ENCODE measurements at places on chromosomes 2 and 18.
A peak's percentile ranks its signal among the peaks of the same experiment; 100 is the strongest.

DNA sequence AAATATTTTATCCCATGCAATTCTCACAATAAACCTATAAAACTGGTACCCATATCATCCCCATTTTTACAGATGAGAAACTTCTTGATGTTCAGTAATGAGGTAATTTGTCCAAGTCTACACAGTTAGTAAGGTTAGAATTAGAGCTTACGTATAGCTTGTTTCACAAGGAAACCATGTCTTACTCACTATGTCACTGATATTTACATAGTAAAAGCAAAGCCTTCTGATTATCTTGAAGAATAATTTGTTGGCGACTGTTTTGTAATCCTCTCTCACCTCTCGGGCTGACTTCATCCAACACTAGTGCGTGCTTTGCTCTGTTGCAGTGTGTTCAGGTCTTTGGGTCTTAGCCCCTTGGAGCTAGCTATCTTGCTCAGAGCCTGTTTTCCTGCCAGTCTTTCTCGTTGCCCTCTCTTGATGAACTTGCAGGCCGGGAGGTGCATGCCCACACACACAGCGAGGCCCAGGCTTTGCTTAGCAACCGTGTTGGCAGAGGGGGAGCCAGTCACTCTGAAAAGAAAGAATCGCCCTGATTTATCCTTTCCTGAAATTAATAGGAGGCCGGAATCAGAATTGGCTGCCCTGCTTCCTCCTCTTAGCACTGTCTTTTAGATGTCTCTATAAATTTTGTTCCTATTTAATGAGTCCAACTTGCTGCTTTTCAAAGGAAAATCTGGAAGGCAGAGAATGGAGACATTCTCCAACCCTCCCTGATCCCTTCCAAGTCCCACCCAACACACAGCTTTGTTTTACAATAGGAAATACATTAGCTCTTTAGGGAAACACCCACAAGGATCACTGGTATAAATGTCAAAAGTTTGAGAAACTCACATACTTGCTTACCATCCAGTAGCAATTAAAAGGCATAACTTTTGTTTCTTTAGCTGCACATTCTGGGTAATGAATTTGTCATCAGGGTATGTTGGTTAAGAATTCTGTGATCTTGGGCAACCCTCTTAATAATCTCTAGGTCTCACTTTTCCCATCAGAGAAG is 97.6 kb upstream of the SEC11C start:
- no peak for DNase-seq
- no peaks in the 10 kb centered on the region for H3K27me3 ChIP-seq
- peaks cover 14% of the 10 kb centered on the region for H3K4me1 ChIP-seq
- no peaks in the 10 kb centered on the region for H3K36me3 ChIP-seq
- no peak overlapping the region for H3K4me3 ChIP-seq

GRCh38 chr2:62586981-62587380 is 81.0 kb upstream of the TMEM17 start:
- no peaks in the 10 kb centered on the region for H3K4me1 ChIP-seq
- H3K4me3 ChIP-seq: no peak overlapping the region
- no peaks in the 10 kb centered on the region for H3K36me3 ChIP-seq
- no peak overlapping the region for H3K27ac ChIP-seq
- no peak for DNase-seq

GRCh38 chr2:139083121-139083520 is 302.9 kb upstream of the NXPH2 start:
- no peak overlapping the region for H3K27ac ChIP-seq
- no peak for DNase-seq
- no peaks in the 10 kb centered on the region for H3K36me3 ChIP-seq
- no peak overlapping the region for H3K4me3 ChIP-seq

- no peak overlapping the region for H3K27ac ChIP-seq
- DNase-seq: no peak
- no peaks in the 10 kb centered on the region for H3K4me1 ChIP-seq
Measured at GRCh38 chr2:129656081-129656598, 323.3 kb upstream of the RAB6C start.

- no peaks in the 10 kb centered on the region for H3K36me3 ChIP-seq
- no peaks in the 10 kb centered on the region for H3K4me1 ChIP-seq
- no peak for DNase-seq
- H3K27me3 ChIP-seq: no peaks in the 10 kb centered on the region
Measured at GRCh38 chr2:231429901-231430300, 34.4 kb downstream of the NCL start.

- no peaks in the 10 kb centered on the region for H3K4me1 ChIP-seq
- H3K4me3 ChIP-seq: no peak overlapping the region
- no peaks in the 10 kb centered on the region for H3K27me3 ChIP-seq
- DNase-seq: no peak
- no peaks in the 10 kb centered on the region for H3K36me3 ChIP-seq
- no peak overlapping the region for H3K27ac ChIP-seq
Measured at GRCh38 chr18:38552732-38553321, 987.2 kb upstream of the CELF4 start.

DNA sequence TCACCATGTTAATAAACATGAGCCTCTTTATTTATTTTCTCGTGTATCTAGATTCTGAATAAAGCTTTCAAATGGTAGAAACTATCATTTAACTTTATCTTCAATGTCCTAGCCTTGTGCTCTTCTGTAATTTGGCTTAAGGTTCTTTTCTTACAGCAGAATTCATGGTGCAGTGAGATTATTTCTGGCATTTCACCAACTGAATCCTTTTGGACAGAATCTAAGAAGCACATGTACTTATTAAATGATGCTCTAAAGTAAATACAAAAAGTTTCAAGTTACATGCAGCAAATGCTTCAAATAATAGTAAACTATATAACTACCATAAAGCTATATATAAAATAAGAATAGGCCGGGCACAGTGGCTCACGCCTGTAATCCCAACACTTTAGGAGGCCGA is 65.9 kb downstream of the AP1S3 start:
- H3K4me1 ChIP-seq: no peaks in the 10 kb centered on the region
- H3K27me3 ChIP-seq: no peaks in the 10 kb centered on the region
- no peak for DNase-seq
- no peak overlapping the region for H3K27ac ChIP-seq
- no peak overlapping the region for H3K4me3 ChIP-seq

- H3K27ac ChIP-seq: no peak overlapping the region
- H3K4me1 ChIP-seq: no peaks in the 10 kb centered on the region
- no peaks in the 10 kb centered on the region for H3K36me3 ChIP-seq
Measured at GRCh38 chr2:17995593-17995992, 117.1 kb downstream of the KCNS3 start.

DNA sequence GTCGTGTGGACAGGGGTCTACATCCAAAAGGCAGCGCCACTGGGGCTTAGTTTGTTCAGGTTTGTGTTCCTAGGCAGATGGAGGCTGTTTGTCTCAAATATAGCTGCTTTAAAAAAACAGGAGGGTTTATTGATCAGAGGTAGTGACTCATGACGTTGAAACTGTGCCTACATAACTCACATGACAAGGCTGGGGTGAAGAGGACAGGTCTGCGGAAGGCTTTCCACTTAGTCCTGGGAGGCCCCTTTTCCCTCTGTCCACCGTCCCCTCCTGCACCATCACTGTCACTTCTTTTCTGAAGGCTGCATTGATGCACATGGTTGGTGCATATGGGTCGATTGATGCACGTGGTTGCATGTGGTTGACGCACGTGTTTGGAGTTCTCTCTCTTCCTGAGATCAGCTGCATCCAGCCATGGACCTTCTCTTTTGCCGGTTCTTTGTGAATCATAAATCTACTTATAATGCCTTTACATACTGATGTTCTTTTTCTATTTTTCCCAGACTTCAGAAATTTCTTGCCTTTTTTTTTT is 10.9 kb downstream of the SH3RF3 start:
- H3K27me3 ChIP-seq: no peaks in the 10 kb centered on the region
- DNase-seq: no peak
- H3K4me3 ChIP-seq: no peak overlapping the region

- no peaks in the 10 kb centered on the region for H3K27me3 ChIP-seq
- no peak overlapping the region for H3K4me3 ChIP-seq
- no peak overlapping the region for H3K27ac ChIP-seq
Measured at GRCh38 chr2:167424803-167425755, 536.8 kb downstream of the XIRP2 start.

DNA sequence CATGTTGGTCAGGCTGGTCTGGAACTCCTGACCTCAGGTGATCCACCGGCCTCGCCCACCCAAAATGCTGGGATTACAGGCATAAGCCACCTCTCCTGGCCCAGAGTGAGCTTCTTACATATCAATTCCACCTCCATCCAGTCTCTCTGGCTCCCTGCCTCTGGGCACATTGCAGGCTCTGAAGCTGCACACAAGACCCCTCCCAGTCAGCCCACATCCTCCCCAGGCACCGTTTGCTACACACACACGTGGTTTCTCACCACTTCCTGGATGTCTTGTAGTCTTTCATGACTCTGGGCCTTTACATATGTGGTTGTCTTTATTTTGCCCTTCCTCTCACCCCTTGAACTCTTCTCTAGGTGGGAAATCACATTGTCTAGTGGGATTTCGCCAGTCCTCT is 64.0 kb upstream of the CABLES1 start:
- H3K4me3 ChIP-seq: no peak overlapping the region
- DNase-seq: no peak
- no peaks in the 10 kb centered on the region for H3K27me3 ChIP-seq

DNA sequence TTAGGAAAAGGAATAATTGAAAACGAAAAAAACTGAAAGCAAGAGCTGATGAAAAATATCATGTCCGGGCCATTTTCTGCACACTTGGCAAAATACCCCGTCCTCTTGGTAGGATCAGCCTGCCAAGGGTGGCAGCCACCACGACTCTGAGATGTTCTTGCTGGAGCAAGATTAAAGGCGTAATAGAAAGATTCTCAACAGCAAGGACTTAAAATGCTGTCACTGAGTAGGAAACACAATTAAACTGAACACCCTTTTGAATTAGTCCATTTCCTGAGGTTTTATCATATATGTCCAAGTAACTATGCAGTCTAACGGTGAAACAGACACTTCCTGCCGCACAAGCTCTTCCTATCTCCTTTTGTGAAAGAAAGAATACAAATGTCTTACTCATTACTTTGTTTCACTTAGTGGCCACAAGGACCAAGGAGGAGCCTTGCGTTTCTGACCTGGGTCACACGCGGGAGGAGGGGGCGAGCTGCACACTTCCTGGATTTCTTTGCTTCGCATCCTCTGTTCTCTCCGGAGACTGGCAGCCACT is 222.7 kb downstream of the PIEZO2 start:
- no peaks in the 10 kb centered on the region for H3K4me1 ChIP-seq
- H3K36me3 ChIP-seq: no peaks in the 10 kb centered on the region
- DNase-seq: no peak
- no peaks in the 10 kb centered on the region for H3K27me3 ChIP-seq

- H3K27me3 ChIP-seq: no peaks in the 10 kb centered on the region
- H3K36me3 ChIP-seq: no peaks in the 10 kb centered on the region
- H3K4me3 ChIP-seq: peak within 1 kb of the TSS; percentile 51
- H3K27ac ChIP-seq: peak within 1 kb of the TSS; percentile 19
Measured at GRCh38 chr2:201260302-201260800, at the start of gene CASP8. Gene CASP8 (plus strand): TSS chr2:201260536. CDS start chr2:201266487, 5,951 bp downstream.

DNA sequence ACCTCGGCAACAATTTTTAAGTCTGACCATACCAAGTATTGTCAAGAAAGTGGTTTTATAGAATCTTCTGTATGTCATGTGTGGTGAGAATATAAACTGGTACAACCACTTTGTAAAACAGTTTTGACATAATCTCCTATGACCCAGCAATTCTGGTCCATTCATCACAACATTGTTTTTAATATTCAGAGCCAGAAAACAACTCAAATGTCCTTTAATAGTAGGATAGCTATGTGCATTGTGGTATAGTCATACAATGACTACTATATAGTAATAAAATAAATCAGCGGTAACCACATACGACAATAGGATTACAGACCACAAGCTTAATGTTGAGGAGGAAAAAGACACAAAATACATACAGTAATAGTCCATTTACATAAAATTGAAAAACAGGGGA is 175.2 kb upstream of the SPATS2L start:
- no peak for DNase-seq
- no peaks in the 10 kb centered on the region for H3K4me1 ChIP-seq
- H3K36me3 ChIP-seq: no peaks in the 10 kb centered on the region

DNA sequence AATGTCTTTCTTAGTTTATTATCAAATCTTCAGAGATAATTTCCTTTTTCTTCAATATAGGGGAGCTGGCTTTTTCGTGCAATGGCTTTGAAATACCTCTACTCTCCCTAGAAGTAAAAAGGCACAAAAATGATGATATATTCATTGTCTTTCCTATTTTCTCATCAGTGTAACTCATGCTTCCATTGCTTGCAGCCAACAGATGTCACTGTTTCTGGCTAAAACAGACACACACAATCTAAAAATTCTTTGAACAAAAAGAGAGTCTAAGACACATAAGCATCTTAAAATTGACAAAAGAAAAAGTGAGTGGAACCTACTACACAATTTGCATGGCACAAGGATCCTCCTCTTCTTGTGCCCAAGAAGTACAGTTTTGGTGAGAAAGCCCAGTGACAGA is 448.7 kb upstream of the VRK2 start:
- H3K27me3 ChIP-seq: no peaks in the 10 kb centered on the region
- no peaks in the 10 kb centered on the region for H3K4me1 ChIP-seq
- H3K4me3 ChIP-seq: no peak overlapping the region
- no peaks in the 10 kb centered on the region for H3K36me3 ChIP-seq

- no peak overlapping the region for H3K27ac ChIP-seq
- no peak for DNase-seq
- no peaks in the 10 kb centered on the region for H3K4me1 ChIP-seq
- no peaks in the 10 kb centered on the region for H3K36me3 ChIP-seq
- no peaks in the 10 kb centered on the region for H3K27me3 ChIP-seq
- no peak overlapping the region for H3K4me3 ChIP-seq
Measured at GRCh38 chr18:62346333-62347088, 21.4 kb downstream of the TNFRSF11A start.

- H3K4me1 ChIP-seq: no peaks in the 10 kb centered on the region
- no peak for DNase-seq
- H3K4me3 ChIP-seq: no peak overlapping the region
- no peak overlapping the region for H3K27ac ChIP-seq
- H3K27me3 ChIP-seq: no peaks in the 10 kb centered on the region
Measured at GRCh38 chr2:136012315-136012714, 26.9 kb upstream of the DARS1 start.

- H3K4me3 ChIP-seq: no peak overlapping the region
- no peak for DNase-seq
- H3K4me1 ChIP-seq: peaks cover 17% of the 10 kb centered on the region
- no peaks in the 10 kb centered on the region for H3K36me3 ChIP-seq
Measured at GRCh38 chr2:43233218-43234212, 7.1 kb upstream of the ZFP36L2 start.
